Stimulated activated naive CD4-positive, alpha-beta T cell treated with Interleukin-2 at 50 U/mL for 16 hours (primary cell): ENCODE measurements at places on chromosomes 5 and 9.
A peak's percentile ranks its signal among the peaks of the same experiment; 100 is the strongest.

GRCh38 chr9:110088099-110088498 is 119.9 kb downstream of the C9orf152 start:
- DNase-seq = no peak

DNA sequence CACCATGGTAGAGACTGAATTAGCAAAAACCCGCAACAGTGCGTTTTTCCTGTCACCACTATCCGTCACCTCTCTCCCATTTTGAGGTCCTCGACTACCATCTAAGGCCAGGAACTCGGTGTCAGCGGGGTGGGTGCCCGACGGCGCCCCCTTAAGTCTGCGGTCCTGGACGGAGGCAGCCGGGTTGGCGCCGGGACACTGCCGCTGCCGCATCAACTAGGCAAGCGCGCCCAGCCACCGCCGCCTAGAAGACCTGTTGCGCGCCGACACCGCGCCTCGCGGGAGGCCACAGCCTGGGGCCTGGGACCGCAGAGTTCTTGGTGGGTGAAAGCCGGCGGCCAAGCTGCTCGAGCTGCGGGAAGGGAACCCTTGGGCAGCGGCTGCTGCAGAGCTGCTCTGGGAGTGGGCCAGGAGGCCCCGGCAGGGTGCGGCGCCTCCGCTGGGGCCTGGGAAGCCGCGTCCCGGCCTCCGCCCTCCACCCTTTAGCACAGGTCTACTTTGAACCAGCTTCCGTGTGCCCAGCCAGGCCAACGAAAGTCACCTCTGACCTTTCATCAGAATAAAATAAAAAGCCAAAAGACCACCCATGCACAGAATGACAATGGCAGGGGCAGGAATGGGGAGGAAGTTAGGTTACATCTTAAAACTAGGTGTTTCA is 3.5 kb downstream of the FOXB2 start:
- DNase-seq = no peak

GRCh38 chr9:35172878-35173277 is 11.1 kb downstream of the UNC13B start:
- no peak for DNase-seq

DNA sequence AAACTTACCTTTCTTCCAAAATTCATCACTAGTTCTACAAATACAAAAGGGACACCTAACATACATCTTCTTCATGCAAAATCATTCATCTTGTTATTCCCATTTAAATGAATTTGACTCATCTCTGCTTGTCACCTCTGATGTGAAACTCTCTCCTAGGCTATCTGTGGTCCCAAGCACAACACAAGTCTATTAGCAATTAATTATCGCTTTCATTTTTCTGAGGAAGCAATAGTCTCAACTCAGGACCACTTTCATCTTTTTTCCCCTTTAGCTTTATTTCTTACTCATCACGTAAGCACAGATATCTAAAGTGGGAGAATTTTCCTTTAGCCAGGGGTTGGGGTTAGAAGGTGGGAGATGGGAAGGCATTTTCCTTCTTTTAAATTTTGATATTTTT is 131.9 kb downstream of the ST8SIA4 start:
- no peak for DNase-seq

- no peak for DNase-seq
Measured at GRCh38 chr9:110143950-110144545, 63.9 kb downstream of the C9orf152 start.

GRCh38 chr5:124902097-124902821 is 155.8 kb upstream of the ZNF608 start:
- DNase-seq = no peak

DNA sequence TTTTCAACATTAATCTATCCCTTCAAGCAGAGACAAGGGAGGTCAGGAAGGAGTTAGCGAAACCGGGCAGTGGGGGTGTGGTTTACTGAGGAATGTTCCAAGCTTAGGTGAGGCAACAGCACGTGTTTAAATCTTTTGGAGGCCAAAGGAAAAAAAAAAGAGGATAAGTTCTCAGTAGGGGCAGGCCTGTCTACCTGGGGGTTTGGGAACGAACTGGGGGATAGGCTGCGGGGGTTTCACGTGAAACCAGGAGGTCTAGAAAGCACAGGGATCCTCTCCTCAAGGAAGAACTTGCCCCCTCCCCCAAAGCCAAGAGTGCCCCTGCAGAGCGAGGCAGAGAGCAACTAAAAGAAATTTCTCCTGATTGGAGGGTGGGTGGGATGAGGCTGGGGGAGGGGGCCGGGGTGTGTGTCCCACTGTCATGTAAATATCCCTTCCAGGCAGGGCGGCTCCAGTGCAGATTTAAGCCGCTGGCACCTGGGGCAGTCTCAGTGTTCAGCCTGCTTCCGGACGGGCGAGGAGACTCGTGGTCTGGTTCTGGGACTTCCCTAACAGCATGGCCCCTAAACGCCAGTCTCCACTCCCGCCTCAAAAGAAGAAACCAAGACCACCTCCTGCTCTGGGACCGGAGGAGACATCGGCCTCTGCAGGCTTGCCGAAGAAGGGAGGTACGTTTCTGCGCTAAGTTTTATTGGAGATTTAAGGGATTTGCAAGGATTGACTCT is 5.5 kb upstream of the SET start:
- DNase-seq = peak; percentile 15

DNA sequence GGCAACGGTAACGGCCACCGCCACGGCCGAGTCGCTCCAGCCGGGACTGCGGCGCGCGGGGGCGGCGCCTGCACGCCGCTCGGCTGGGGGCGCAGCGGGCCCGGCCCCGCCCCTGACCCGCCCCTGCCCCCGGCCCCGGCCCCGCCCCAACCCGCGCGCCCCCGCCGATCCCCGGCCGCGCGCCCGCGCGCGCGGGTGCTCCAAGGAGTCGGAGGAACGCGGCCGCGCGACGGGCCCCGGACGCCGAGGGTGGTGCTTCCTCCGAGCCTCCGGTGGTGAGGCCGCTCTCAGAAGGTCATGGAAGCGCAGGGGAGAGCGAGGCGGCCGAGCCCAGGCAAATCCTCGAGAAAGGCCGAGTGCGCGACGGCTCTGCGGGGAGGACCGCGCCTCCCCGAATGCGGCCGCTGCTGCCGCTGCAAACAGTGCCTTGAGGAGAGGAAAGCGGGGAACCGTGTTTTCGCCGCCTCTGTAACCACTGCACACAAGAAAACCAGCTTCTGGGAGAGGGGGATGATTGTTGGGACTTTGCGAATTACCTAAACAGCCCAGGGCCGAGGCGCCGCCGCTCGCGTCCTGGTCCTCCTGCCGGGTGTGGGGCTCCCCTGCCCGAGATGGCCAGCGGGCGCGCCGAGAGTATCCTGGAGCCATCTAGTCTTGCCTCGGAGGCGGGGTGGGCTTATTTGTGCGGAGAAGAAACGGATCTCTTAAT is at the start of gene LIFR:
TSS of gene LIFR (minus strand) at position 48 of the 709 bp plus-strand sequence. CDS start 25,999 bp downstream, outside the sequence.
- peak; percentile 27 for DNase-seq

- DNase-seq = no peak
Measured at GRCh38 chr5:69364414-69364813, 4.9 kb downstream of the AK6 start.

DNA sequence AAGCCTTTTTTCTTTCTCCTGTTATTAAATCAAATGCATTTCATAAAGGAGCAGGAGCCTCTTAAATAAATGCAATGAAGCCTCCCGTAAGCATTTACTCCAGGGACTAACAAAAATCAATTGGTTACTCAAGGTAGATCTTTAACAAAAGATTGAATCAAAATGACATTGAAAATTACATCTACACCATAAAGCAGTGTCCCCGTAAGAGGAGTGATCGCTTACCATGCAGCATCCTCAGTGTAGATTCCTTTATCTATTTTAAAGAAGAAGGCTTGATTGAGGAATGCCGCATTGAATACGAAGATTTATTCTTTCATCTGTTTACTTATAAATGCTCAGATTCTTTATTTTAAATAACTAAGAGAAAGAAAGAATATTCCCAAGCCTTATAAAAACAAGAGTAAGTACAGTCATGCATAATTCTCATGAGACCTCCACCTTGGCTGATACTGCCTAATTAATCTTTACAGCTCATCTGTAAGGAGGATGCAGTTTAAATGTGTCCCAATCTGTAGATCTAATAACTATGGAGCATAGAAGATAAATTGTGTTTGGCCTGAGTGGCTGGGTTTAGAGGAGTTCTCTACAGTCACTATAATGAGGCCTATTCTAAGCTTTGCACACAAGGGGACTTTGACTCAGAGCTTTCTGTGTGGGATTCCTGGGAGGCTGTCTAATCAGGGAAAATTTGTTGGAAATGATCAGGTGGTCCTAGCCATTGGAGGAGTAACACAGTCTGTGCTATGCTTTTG is 55.1 kb downstream of the PLPPR1 start:
- DNase-seq = no peak

- no peak for DNase-seq
Measured at GRCh38 chr5:132268769-132269551, 11.5 kb downstream of the PDLIM4 start.

DNA sequence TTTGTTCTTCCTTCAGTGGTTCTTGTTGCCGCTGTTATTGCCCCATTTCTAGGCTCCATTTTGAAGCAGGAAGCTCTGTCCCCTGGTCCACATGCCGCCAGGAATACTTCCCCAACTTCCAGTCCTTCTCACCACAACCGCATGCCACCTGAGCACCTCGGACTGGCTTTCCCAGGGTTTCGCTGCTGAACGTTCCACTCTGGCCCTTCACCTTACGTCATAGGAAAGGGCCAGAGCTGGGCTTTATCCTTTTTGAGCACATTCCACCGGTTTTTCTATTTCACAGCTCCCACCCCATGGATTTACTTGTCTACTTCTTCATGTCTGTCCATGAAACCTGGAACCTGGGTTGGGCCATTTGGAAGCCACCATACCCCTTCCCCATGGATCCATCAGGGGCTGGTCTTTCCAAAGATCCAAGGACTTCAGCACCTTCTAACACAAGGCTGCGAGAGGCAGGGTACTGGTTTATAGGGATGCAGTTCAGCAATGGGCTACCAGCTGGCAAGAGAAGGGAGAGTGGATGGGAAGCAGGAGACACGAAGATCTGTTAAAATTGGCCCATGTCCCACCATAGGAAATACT is 557.4 kb downstream of the BNC2 start:
- no peak for DNase-seq

GRCh38 chr9:27117489-27118135 is 8.6 kb downstream of the TEK start:
- no peak for DNase-seq

DNA sequence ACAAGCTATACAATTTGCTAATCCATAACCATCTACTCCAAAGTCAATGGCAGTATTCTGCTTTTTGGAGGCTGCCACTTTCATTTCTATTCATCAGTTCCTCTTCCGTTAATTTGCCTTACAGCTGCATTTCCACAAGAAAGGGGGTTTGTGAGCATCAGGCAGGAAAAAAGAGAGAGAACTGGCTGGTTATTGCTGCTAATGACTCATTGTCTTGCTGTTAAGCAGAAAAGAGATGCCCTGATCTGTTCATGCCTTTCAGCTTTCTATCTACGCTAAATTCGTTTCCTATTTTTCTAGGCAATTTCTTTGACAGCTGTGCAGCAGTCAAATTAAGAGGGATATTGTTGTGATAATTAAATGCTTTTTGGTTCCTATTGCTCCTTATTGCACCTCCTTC is 65.9 kb upstream of the GNAQ start:
- DNase-seq = no peak

DNA sequence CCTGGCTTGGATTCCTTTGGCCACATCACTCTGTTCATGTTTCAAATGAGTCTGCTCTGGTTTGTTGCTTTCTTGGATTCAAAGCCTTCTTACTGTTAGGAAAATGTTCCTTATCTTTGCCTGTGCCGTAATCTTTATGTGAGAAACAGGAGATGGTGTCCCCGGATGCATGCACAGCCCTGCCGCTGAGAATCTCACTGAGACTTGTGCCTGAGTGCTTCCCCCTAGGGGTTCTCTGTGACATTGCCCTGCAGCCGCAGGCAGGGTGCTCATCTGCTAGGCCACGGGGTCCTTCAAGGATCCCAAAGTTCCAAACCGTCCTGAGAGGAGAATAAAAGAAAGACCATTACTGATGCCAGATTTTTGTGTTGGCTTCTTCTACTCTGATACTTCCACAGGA is 81.4 kb upstream of the ANKRD55 start:
- peak; percentile 21 for DNase-seq

DNA sequence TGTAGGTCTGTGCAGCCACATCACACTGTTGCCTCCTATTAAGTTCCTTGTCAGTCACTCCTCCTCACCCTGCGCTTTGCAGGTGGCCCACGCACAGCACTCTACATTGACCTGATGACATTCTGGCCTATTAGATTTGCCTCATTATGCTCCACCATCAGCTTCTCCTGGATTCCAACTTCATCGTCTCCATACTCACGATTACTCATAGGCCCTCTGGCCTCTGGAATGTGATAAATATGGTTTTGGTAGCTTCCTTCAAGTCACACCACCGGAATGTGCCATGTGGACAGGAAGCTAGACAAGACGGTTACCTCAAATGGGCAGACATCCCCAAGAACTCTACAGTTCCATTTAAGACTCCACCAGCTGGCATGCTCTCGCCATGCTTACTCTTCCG is 158.0 kb upstream of the LHFPL2 start:
- no peak for DNase-seq

DNA sequence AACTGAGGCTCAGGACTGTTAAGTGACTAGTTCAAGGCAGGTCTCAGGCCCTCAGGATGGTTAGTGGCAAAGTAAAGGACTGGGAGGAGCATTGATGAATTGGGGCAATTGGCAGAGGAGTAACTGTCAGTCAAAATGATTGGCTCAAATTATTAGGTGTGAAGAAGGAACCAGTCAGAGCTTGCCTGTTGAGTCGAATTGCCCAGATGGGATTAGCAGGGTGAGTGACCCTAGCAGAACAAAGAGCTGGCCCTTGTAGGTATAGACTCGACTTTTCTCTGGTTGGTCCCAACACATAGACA is 2.6 kb upstream of the NSD1 start:
- DNase-seq = no peak

DNA sequence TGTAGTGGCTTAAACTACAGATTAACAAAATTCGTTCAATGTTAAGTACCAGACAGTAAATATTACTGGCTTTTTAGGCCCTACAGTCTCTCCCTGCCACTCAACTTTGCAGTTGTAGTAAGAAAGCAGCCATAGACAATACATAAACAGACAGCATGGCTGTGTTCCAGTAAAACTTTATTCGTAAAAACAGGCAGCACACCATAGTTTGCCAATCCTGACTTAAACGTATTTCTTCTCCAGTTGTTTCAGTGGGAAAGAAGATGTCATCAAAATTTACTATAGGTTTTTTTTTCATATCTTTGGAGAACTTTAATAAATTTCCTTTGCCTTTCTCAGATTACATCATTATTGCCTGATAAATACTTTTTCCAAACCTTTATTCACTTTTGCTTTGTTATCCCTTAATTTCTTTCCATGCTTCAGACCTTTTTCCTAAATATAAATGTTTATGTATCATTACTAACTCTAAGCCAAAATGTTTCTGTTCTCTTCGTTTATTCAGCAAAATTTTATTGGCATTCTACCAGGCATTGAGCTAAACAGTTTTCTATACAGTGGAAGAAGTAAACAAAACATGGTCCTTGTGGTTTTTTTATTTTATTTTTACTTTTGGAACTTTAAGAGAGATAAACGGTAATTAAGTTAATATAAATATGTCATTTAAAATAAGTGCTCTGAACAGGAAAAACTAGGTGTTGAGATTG is 64.5 kb downstream of the SLF1 start:
- no peak for DNase-seq

DNA sequence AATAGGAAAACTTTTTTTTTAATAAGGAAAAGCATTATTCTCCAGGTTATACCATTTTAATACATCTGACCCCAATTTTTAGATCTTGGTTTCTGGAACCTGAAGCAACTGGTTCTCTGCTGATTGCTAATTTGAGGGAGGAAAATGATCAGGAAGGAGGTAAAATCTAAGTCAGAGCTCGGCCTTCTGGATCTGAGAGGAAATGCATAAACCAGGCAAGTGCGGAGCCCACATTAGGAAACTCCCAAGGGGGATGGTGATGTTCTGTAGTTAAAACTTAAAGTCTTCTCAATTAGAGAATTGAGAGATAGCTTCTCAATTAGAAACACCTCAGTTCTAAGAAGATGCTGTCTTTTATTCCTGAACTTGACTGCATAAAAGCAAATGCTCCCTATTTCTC is 113.5 kb downstream of the TSSK1B start:
- DNase-seq = no peak
